Uterus (tissue), 4 donors: ENCODE measurements at places on chromosomes 13 and 19. TPM values are rescaled to one million over a fixed set of nuclear protein-coding genes. Genes with fewer than 3 reads are reported as not detected.

GRCh38 chr13:32272021-32272683, 43.0 kb downstream of the ZAR1L start:
- H3K36me3 ChIP-seq, result no peaks in the 10 kb centered on the region
- H3K27me3 ChIP-seq, result no peaks in the 10 kb centered on the region
- no peak overlapping the region for H3K4me3 ChIP-seq
- H3K4me1 ChIP-seq, result no peaks in the 10 kb centered on the region

GRCh38 chr13:75581874-75582640, 32.5 kb downstream of the UCHL3 start:
- no peaks in the 10 kb centered on the region for H3K27me3 ChIP-seq
- no peak overlapping the region for H3K4me3 ChIP-seq
- DNase-seq, result no peak
- H3K4me1 ChIP-seq, result no peaks in the 10 kb centered on the region
- no peak overlapping the region for H3K27ac ChIP-seq
- no peaks in the 10 kb centered on the region for H3K36me3 ChIP-seq

- no peaks in the 10 kb centered on the region for H3K36me3 ChIP-seq
- no peak for DNase-seq
- no peak overlapping the region for H3K4me3 ChIP-seq
These were observed 4.4 kb downstream of the C13orf46 start for GRCh38 chr13:113969311-113969972.

KCTD12 gene
- 376 TPM for total RNA-seq

DNA sequence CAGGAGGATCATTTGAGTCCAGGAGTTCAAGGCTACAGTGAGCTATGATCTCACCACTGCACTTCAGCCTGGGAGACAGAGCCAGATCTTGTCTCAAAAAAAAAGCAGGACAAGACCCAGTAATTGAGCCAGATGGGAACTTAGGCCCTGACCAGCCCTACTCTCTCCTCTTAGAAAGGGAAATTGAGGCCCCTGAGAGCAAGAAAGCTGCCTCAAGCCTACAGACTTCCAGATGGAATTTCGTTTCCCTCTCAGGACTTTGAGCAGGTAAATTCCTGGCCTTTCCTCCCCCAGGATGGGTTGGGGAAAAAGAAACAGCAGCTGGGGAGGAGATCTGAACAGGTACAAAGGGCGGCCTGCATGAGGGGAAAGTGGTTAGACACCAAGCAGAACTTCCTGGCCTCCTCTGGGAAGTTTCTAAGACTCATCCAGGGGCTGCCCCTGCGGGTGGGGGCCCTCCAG, 3.6 kb upstream of the BCL3 start:
- no peak overlapping the region for H3K4me3 ChIP-seq
- H3K36me3 ChIP-seq, result no peaks in the 10 kb centered on the region
- DNase-seq, result no peak
- no peaks in the 10 kb centered on the region for H3K27me3 ChIP-seq

ZNF350 gene
- 28.0 TPM for total RNA-seq
